ENCODE measurements at places on chromosomes 2 and 18.

- no peak for DNase-seq
- no peaks in the 10 kb centered on the region for H3K4me1 ChIP-seq
- H3K27me3 ChIP-seq = peaks cover 4% of the 10 kb centered on the region
- H3K4me3 ChIP-seq = no peak overlapping the region
These were observed 14.9 kb upstream of the IL1R2 start for GRCh38 chr2:101976891-101977290.

DNA sequence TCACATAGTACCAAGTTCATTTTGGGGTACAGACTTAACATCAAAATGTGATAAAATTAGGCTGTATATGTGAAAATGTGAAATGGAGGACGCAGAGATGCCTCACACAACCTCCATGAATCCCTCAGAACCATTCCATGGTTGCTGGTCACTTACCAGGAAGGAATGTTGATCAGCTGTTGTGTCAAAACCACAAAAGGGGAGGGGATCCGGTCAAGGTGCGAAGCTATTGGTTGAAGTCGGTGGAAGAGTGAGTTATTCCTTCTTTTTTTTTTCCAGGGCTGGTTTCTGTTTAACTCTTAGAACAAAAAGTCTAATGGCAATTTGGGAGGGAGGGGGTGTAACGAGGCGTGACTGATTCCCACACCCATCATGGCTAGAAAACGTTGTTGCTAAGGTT, 32.3 kb upstream of the REG3A start:
- no peaks in the 10 kb centered on the region for H3K36me3 ChIP-seq
- DNase-seq = no peak
- H3K4me1 ChIP-seq = no peaks in the 10 kb centered on the region
- no peak overlapping the region for H3K27ac ChIP-seq

DNA sequence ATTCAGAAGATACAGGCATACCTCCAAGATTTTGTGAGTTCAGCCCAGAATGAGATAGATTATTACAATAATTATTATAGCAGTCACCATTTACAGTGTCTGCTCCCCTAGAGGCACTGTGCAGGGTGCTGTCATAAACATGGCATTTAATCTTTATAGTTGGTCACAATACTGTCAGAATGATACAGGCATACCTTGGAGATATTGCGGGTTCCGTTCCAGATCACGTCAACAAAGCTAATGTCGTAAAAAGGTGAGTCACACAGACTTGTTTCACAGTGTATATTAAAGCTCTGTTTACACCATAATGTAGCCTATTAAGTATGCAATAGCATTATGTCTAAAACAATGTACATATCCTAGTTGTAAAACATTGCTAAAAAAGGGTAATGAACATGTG, 45.6 kb downstream of the ZRANB3 start:
- no peak for DNase-seq
- H3K4me1 ChIP-seq = no peaks in the 10 kb centered on the region
- H3K4me3 ChIP-seq = no peak overlapping the region
- no peaks in the 10 kb centered on the region for H3K27me3 ChIP-seq
- peaks cover 16% of the 10 kb centered on the region for H3K36me3 ChIP-seq
- no peak overlapping the region for H3K27ac ChIP-seq

GRCh38 chr2:43185146-43185545, 41.3 kb downstream of the ZFP36L2 start:
- H3K27ac ChIP-seq = no peak overlapping the region
- no peak overlapping the region for H3K4me3 ChIP-seq
- H3K36me3 ChIP-seq = peaks cover 6% of the 10 kb centered on the region
- no peak for DNase-seq

DNA sequence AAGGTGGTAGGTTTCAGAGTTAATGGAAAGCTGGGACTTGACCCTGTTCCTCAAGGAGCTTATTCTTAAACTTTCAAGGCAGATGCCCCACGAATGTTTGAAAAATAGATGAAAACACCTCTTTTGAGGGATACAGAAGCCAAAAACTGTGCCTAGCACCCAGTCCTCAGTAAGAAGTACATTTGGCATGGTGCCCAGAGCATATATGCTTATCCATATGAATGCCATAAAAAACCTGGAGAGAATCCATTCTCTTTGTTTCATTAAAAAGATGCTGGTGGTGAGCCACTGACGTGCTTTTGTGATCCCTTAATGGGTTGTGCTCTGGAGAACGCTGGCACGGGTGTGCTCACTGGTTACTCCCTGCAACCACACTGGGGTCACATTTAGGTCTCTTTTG, 69.0 kb downstream of the IL1R2 start:
- DNase-seq = no peak
- no peak overlapping the region for H3K4me3 ChIP-seq
- no peaks in the 10 kb centered on the region for H3K36me3 ChIP-seq
- no peaks in the 10 kb centered on the region for H3K4me1 ChIP-seq

GRCh38 chr2:227036527-227036926, 127.5 kb downstream of the COL4A4 start:
- H3K4me1 ChIP-seq = no peaks in the 10 kb centered on the region
- H3K36me3 ChIP-seq = peaks cover 44% of the 10 kb centered on the region
- DNase-seq = no peak
- H3K27ac ChIP-seq = no peak overlapping the region
- no peak overlapping the region for H3K4me3 ChIP-seq
- H3K27me3 ChIP-seq = no peaks in the 10 kb centered on the region

GRCh38 chr2:101400506-101401325, 13.4 kb upstream of the CREG2 start:
- peak overlapping the region; percentile 7 for H3K27ac ChIP-seq
- H3K36me3 ChIP-seq = no peaks in the 10 kb centered on the region
- H3K4me3 ChIP-seq = peak overlapping the region; percentile 52
- H3K4me1 ChIP-seq = peaks cover 43% of the 10 kb centered on the region
- H3K27me3 ChIP-seq = peaks cover 5% of the 10 kb centered on the region

DNA sequence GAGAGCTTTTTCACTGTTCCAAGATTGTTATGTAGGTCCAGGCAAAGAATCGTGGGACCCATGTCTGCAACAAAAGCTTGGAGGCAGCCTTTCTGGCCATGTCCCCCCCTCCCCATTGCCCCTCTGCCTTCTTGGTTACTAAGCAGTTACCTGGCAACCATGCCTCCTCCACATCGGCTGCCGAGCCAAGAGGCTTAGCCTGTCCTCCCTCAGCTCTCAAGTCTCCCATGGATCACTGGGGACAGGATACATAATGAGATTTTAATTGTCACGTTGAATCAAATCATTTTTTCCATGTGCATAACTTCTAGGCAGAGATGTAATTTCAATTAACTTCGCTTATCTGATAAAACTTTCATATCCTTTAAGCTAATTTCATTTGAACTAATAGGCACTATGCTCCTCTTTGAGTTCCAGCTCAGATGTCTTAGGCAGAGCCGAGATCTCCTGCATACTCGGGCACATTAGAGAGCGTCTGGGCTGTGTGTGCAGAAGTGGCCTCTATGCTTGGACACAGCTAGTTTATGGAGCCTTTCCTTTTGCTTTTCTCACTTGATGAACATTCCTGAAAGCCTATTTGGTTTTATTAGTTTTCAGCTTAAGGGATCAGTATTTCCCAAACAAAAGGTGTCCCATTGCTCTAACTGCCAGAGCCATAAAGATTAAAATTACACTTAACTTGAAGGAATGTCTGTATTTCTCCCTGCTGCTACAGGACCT, 80.7 kb downstream of the LYPD1 start:
- no peak for DNase-seq
- H3K27ac ChIP-seq = no peak overlapping the region
- H3K27me3 ChIP-seq = peaks cover 5% of the 10 kb centered on the region

- H3K27ac ChIP-seq = no peak overlapping the region
- no peaks in the 10 kb centered on the region for H3K27me3 ChIP-seq
- H3K4me3 ChIP-seq = no peak overlapping the region
- no peak for DNase-seq
- peaks cover 15% of the 10 kb centered on the region for H3K4me1 ChIP-seq
These were observed 3.7 kb downstream of the FBXO48 start for GRCh38 chr2:68463287-68463877.

- H3K36me3 ChIP-seq = no peaks in the 10 kb centered on the region
- no peak for DNase-seq
- no peak overlapping the region for H3K4me3 ChIP-seq
- no peak overlapping the region for H3K27ac ChIP-seq
These were observed 166.5 kb downstream of the CERS6 start for GRCh38 chr2:168622559-168622958.

DNA sequence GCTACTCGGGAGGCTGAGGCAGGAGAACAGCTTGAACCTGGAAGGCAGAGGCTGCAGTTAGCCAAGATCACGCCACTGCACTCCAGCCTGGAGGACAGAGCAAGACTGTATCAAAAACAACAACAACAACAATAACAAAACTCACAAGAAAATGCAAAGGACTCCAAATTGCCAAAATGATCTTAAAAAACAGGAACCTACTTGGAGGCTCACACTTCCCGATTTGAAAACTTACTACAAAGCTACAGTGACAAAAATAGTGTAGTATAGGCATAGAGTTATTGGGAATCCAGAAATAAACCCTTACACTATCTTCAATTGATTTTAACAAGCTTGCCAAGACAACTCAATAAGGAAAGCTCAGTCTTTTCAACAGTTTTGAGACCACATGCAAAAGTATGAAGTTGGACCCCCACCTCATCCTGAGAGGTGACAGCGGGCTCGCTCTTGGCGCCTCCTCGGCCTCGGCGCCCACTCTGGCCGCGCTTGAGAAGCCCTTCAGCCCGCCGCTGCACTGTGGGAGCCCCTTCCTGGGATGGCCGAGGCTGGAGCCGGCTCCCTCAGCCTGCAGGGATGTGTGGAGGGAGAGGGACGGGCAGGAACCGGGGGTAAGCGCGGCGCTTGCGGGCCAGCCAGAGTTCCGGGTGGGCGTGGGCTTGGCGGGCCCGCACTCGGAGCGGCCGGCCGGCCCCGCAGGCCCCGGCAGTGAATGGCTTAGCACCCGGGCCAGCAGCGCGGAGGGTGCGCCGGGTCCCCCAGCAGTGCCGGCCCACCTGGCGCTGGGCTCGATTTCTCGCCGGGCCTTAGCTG, 18.3 kb upstream of the ACVR2A start:
- H3K27ac ChIP-seq = no peak overlapping the region
- no peak overlapping the region for H3K4me3 ChIP-seq
- DNase-seq = no peak
- peaks cover 1% of the 10 kb centered on the region for H3K36me3 ChIP-seq

- peaks cover 13% of the 10 kb centered on the region for H3K27me3 ChIP-seq
- DNase-seq = no peak
- no peak overlapping the region for H3K4me3 ChIP-seq
- H3K36me3 ChIP-seq = peaks cover 2% of the 10 kb centered on the region
These were observed 219.5 kb upstream of the TANK start for GRCh38 chr2:160940699-160941098.

DNA sequence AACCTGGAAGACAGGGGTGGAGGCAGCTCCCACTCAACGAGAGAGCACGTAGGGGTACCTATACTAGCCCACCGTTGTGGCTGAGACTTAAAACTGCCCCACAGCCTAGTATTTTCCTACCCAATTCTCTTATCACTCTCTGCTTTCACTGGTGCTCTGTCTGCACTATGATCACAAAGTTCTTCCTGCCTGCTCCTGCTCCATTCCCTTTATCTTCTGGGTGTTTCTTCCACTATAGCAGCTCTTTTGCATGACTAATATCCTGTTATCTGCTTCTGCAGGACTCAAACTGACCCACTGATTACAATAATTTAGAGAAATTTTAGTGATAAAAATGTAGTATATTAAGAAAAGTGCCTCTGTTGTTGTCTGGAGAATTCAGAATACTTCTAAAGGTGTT, 184.8 kb downstream of the LRP1B start:
- no peaks in the 10 kb centered on the region for H3K27me3 ChIP-seq
- no peaks in the 10 kb centered on the region for H3K36me3 ChIP-seq
- no peak for DNase-seq
- no peak overlapping the region for H3K27ac ChIP-seq
- no peak overlapping the region for H3K4me3 ChIP-seq

DNA sequence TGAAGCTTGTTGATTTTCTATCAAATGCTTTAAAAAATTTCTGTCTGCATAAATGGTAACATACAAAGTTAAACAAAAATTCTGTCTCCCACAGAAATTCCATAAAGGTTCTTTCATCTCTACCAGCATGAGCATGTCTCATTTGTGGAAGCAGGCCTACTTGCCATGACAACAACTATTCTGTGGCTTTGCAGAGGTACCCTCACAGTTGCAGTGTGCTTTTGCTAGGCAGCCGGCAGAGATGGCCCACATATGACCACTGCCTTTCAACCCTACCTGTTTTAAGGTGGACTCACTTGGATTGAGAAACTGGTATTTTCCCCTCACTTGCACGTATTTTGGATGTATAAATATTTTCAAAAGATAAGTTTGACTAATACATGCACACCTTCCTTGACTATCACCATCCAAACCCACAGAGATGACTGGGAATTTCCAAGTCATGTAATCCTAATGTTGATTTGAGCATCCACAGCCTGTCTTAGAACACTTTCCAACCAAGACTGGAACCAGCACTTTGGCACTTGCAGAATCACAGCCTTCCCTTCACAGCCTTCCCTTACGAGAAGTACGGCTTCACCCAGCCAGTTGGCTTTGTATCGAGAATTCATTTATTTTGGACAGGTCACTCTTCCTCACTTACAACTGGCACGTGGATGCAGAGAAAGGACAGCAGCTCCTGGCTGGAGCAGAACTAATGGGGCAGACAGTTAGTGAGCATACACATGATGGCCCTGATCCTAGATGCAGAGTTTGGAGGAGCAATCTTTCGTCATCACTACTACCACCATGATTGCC, 9.3 kb upstream of the FHL2 start:
- H3K27me3 ChIP-seq = peaks cover 19% of the 10 kb centered on the region
- no peak overlapping the region for H3K27ac ChIP-seq
- H3K4me3 ChIP-seq = no peak overlapping the region
- H3K4me1 ChIP-seq = peaks cover 5% of the 10 kb centered on the region
- H3K36me3 ChIP-seq = no peaks in the 10 kb centered on the region

GRCh38 chr2:61713457-61713856, 140.4 kb downstream of the FAM161A start:
- no peaks in the 10 kb centered on the region for H3K4me1 ChIP-seq
- no peaks in the 10 kb centered on the region for H3K36me3 ChIP-seq
- H3K27me3 ChIP-seq = no peaks in the 10 kb centered on the region
- H3K27ac ChIP-seq = no peak overlapping the region
- no peak overlapping the region for H3K4me3 ChIP-seq
- no peak for DNase-seq

DNA sequence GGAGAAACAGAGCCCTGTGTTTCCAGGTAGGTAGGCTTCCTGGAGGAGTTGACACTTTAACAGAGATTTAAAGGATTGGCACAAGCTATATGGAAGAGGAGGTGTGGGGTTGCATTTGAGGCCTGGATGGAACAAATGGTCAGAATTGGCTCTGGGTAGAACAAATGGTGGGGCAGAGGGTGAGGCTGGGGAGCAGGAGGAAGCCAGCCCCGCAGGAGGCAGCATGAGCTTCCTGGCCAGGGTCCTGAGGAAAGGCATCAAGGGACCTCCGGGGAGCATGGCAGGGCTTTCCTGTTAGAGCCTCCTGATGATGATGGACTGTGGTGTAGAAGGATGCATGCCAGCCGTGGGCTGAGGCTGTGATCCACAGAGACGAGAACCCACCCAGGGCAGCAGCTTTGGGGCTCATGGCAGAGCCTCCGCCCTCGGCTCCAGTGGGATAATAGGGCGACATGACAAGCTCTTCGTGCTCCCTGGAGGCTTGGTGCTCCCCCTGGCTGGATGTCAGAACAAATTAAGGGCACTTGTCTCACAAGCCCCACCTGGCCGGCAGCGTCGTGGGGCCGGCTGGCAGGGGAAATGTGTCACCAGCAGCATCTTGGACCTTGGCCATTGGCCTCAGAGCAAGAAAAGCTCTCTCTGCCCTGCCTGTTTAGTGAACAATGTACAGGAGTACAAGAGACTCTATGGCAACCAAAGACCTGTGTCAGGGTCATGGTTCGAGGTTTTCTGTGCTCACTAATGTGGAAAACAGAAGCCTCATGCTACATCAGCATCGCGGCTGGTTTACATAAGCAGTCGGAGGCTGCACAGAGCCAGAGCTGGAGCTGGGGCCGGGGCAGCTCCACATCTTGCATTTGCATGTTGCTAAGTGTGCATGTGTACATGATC, 153.5 kb downstream of the MYCN start:
- no peaks in the 10 kb centered on the region for H3K27me3 ChIP-seq
- no peak overlapping the region for H3K4me3 ChIP-seq
- no peak for DNase-seq
- no peak overlapping the region for H3K27ac ChIP-seq
